ENCODE measurements at places on chromosomes 3 and 15. TPM values are rescaled to one million over a fixed set of nuclear protein-coding genes. Genes with fewer than 3 reads are reported as not detected.

The CD276 gene
- 127 TPM for total RNA-seq

The GRAMD2A gene
- total RNA-seq, result 0.12 TPM

The CHRNA7 gene
- total RNA-seq, result not detected

The PLCD1 gene
- total RNA-seq, result 33.1 TPM

The FETUB gene
- not detected for total RNA-seq

The NANOGP8 gene
- total RNA-seq, result not detected

The SUCNR1 gene
- not detected for total RNA-seq

The IL17RC gene
- total RNA-seq, result 113 TPM

The ENTPD3 gene
- total RNA-seq, result not detected

The CLDN16 gene
- total RNA-seq, result not detected

The PLA2G4D gene
- total RNA-seq, result not detected

The P2RY1 gene
- 1.3 TPM for total RNA-seq

The CHRD gene
- total RNA-seq, result 1.5 TPM

The GOLGA8T gene
- not detected for total RNA-seq
